AG10803 (cell line): ENCODE measurements at places on chromosomes 13 and 19.

DNA sequence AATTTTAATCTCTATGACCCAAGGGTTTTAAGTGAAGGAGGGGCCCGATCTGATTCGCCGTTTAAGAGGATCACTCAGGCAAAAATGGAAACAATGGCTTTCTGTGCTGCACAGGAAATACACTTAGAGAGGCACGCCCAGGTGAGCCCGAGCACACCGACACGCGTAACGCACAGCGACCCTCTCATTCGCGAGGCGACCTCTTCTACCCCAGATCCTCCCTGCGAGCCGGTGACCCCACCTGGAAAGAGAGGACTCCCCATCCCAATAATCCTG, 216 bp downstream of the SH2D3A start:
- no peak for DNase-seq

DNA sequence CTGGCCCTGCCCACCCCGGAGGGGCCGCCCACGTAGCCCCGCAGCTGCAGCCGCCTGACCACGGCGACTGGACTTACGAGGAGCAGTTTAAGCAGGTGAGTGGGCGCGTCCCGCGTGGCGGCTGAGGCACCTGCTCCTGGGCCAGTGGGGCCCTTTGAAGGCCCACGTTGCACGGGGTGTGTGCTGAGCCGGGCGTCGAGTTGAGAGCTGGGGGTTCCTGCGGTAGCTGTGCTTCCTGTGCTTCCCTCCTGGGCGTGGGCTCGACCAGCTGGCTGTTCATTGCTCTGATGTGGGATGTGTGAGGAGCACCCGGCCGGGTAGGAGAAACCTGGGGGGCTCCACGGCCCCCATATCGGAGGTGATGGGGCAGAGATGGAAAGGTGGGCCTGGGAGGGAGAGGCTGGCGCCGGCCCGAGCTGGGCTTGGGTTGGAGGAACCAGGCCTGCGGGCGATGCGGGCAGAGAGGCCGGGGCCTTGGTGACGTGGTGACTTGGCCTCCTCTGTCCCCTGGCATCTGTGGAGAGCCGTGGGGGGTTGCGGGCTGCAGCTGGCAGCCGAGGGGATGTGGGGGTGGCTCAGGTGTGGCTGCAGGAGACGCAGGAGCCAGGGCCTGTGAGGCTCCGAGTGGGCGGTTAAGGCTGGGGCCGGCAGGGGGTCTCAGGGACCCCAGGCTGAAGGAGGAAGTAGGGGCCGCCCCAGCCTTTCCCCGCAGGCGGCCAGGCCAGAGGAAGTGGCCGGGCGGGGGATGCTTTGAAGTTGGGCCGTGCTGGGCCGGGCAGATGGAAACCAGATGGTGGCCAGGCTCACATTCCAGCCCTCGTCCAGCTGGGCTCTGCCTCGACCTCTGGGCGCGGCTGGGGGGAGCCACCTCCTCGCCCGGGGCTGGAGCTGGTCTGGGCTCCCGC, 7.1 kb downstream of the ARID3A start:
- DNase-seq: peak; percentile 93

- no peak for DNase-seq
Observed at GRCh38 chr13:62123409-62123808, 707.8 kb upstream of the PCDH20 start.

DNA sequence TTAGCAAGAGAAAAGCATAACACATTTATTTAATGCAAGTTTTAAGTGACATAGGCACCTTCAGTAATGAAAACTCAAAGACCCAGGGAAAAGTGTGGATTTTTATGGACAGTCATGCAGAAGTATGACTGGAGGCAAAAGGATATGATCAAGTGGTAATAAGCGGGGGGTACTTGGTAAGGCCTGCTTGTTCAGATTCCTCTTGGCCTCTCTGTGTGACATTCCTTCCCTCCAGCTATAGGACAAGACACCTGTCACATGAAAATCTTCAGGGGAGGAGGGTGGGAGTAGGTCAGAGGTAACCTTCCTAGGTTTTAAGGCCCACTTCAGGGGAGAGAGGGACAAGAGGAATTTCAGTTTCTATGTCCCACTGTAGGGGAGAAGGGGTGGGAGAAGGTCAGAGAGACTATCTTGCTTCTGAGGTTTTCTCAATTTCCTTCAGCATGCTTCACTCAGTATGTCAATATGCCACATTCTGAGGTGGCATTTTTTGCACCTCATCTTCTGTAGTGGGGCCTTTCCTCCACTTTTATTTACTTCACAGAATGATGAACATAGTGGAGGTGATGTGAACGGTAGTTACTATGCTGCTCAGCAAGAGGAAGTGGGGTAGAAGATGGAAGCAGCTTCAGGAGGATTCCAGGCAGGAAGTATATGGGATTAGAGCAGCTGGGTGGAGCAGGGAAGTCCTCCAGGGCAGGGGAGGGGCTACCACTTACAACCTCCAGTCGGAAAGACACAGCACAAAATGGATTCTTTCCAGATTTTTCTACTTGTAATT, 73.2 kb upstream of the RFC3 start:
- DNase-seq: peak; percentile 34

- DNase-seq: no peak
Observed at GRCh38 chr13:98606296-98606695, 29.4 kb upstream of the STK24 start.

DNA sequence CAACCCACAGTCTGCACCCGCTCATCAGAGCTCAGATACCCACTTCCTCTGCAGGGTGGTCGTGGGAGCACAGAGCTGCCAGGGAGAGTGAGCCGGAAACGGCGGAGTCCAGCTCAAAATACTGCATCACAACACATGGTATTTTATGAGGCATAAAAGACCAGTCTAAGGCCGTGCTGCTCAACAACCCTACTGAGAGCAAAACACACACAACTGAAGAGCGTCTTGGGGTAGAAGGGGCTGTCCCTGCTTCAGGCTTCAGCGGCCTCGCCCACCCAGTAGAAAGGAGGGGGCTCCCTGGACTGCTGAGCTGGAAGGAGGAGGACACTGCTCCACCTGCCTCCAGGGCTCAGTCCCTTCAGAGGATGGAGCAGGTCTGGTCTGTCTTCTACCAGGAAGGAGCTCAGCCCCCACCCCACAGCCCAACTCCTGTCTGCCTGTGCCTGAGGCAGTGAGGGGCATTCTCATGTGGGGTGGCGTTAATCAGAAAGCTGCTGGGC, 36.9 kb downstream of the NAXD start:
- no peak for DNase-seq

- DNase-seq: no peak
Observed at GRCh38 chr19:12689012-12689411, 1.2 kb downstream of the GNG14 start.

DNA sequence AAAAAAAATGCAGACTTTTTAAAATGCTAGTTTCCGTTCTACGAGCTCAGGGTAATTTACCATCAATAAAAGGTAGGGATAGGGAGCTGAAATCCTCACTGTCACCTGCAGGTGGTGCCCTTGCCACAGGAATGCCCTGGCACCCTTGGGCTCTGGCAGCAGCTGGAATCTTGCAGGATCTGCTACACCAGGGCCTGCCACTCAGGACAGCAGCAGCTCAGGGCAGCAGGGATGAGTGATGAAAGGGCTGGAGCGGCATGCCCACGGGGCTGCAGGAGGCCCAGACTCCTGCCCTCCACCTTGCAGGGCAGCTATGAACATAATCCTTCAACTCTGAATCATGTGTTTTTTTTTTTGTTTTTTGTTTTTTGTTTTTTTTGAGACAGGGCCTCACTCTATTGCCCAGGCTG, 54.0 kb downstream of the GNG7 start:
- DNase-seq: peak; percentile 79

- DNase-seq: no peak
Observed at GRCh38 chr19:35055715-35056179, 14.2 kb downstream of the HPN start.

DNA sequence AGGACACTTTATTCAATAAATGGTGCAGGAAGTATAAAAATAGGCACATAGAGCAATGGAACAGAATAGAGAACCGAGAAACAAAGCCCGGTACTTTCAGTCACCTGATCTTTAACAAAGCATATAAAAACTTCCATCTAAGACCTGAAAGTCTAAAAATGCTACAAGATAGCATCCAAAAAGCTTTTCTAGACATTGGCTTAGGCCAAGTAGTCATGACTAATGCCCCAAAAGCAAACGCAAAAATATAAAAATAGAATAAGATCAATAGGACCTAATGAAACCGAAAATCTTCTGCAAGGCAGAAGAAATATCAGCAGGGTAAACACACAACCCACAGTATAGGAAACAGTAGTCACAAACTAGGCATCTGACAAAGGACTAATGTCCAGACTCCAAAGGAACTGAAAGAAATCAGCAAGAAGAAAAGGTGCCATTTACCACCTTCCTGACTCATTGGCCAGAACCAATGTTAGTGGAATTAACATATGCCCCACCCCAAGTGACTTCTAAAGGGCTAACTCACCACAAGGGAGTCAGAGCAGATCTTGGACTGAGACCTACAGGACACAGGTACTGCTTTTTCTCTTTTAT, 40.8 kb upstream of the CEACAM21 start:
- no peak for DNase-seq

DNA sequence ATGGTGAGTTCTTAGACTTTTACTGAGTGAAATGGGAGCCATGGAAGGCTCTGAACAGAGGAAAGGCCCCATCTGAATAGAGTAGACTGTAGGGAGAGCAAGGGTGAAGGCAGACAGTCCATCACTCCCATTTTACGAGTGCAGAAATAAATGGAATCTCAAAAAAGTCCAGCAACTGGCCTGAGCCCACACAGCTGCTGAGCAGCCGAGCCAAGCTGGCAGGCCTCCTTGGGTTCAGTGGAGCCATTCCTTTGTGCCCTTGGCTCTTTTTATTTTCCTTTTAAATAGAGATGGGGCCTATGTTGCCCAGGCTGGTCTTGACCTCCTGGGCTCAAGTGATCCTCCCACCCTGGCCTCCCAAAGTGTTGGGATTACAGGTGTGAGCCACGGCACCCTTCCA, 1.0 kb upstream of the MYH14 start:
- DNase-seq: no peak
